ENCODE measurements at places on chromosomes 6 and 20.
A peak's percentile ranks its signal among the peaks of the same experiment; 100 is the strongest.

- DNase-seq, result peak; percentile 63
Observed at GRCh38 chr20:20894753-20895152, 182.3 kb upstream of the RALGAPA2 start.

DNA sequence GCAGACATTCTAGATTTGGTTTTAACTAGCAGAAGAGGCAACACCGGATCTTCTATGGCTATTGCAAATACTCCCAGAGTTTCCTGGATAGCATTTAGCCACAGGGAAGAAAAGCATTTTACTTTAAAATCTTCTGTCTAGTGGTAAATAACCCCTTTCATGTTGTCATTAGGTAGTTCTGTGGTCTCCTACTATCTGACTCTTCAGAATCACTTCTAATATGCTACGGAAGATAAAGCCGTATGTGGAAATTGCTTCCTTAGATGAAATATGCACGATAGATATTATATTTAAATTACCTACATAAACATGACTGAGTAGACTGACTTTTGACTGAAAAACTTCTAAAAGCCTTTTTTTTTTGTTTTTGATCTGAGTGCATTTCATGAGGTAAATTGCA lies 759 bp downstream of the CRISP3 start:
- no peak for DNase-seq

DNA sequence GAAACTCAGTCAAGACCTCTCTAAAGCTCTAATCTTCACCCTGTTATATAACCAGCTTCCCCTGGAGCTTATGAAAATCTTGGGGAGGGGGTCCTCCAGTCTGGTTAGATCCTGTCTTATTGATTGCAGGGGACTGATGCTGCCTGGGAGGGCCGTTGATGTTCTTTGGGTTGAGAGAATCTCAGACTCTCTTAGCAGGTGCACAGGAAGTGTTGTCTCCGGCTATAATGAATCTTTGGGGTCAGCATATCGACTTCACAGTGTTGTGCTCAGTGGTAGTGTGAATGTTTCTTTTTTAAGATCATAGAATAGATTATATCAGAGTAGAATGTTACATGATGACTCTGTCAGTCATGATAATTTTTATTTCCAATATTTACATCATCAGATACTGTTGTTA lies 2.8 kb upstream of the ECI2 start:
- DNase-seq, result no peak

- no peak for DNase-seq
Observed at GRCh38 chr6:134402372-134402984, 84.6 kb upstream of the SGK1 start.

GRCh38 chr20:21324126-21324525 lies 21.0 kb downstream of the XRN2 start:
- DNase-seq, result no peak

GRCh38 chr6:30323806-30324205 lies 2.9 kb upstream of the TRIM39 start:
- no peak for DNase-seq

- no peak for DNase-seq
Observed at GRCh38 chr6:97177905-97178304, 105.1 kb downstream of the MMS22L start.

- DNase-seq, result no peak
Observed at GRCh38 chr20:35711588-35712209, 12.5 kb downstream of the ROMO1 start.

DNA sequence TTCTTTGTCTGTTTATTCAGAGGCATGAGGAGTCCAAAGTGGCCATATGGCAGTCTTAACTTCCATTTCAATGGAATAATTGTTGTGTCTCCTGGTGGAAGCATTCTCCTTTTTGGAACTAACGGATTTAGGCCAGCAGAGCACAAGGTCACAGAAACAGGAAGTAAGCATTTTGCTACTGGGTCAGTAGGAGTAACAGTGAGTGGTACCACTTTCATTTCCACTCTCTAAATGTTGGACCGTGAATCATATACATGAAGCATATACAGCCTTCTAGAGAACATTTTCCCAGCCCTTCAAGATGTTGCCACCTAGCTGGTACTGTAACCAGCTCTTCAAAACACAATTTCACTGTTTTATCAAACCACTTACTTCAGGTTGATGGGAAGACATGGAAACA lies 182.8 kb downstream of the EYS start:
- DNase-seq, result no peak

- peak; percentile 9 for DNase-seq
Observed at GRCh38 chr20:24465730-24466129, 3.7 kb upstream of the SYNDIG1 start.

- peak; percentile 28 for DNase-seq
Observed at GRCh38 chr6:138004430-138005287, 102.6 kb downstream of the PERP start.

Measured in hindlimb muscle (tissue), 1 donor.